Effector CD8-positive, alpha-beta T cell (primary cell): ENCODE measurements at places on chromosomes 2 and 18.

- DNase-seq = no peak
These were observed 66.7 kb downstream of the MERTK start for GRCh38 chr2:111965062-111965461.

DNA sequence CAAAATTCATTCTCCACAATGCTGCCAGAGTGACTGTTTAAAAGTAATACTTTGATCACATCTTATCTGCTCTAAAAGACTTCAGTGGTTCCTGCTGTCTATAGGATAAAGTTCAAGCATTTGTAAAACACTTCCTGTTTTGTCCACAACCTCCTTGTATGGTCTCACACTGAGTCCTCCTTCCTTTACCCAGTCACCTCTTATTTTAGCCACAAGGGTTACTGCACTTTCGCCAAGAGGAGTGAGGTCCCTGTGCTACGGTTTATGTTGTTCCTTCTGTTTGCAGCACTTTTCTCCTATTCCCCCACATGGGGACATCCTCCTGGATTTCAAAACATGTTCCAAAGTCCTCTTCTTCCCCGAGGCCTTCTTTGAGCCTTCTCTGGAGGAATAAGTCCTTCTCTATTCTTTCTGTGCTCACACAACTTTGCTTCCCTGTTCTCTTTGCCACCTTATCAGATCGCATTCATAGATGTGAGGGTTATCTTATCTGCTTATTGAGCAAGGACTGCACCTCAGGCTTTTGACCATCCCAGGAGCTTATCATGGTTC, 112.2 kb upstream of the NABP1 start:
- no peak for DNase-seq

DNA sequence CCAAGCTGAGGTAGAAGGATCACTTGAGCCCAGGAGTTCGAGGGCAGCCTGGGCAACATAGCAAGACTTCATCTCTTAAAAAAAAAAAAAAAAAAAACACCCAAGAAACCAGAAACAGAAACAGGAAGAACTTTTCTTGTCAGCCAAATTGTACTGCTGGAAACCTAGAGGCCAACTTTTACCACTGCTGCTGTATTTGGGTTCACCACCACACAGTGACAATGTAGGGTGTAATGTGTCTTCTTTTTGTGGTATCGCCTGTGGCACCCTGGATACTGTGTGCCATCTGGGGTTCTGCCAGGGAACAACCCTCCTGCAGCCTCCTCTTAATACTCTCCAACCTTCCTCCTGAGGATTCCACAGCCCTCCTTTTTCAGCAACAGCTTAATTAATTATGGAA, 72.6 kb downstream of the STK39 start:
- DNase-seq = no peak

GRCh38 chr2:112725545-112726457, 5.0 kb downstream of the NT5DC4 start:
- DNase-seq = no peak

- DNase-seq = no peak
These were observed 368.7 kb upstream of the ID2 start for GRCh38 chr2:8312861-8313830.

DNA sequence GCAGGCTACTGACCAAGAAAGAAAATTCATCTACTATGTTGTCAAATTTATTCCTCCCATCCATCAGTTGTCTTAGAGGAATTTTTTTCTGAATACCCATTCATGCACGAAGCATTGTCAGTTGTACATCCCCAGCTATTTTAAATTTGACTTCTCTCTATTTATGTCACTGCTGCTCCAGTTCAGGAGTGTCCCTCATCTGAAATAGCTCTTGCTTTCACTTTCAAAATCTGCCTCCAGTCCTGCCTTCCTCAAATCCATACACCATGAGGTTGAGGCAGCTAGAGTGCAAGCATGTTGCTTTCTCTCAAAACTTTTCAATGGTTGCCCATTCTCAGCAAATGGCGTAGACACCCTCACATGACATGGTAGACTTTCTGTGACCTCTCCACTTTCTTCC, 335.4 kb upstream of the CDH2 start:
- DNase-seq = no peak

DNA sequence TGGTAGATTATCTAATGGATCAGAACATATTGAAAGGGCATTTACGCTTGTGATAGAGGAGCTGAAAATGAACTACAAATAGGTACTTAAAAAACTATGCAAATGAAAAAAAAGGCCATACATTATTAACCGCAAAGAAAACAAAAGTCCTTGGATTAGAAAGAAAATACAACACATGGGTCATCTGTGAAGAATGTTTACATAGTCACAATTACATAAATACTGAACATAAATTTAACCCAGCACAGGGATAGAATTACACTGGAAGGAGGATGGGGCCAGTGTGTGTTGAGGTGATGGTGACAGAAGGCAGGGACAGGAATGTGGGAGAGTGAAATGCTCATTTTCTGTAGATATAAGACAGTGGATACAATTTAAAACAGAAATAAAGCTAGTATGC, 6.6 kb downstream of the NTSR2 start:
- no peak for DNase-seq

GRCh38 chr2:46001741-46002506, 295.3 kb upstream of the EPAS1 start:
- no peak for DNase-seq

GRCh38 chr2:172447811-172448493, 20.6 kb downstream of the ITGA6 start:
- DNase-seq = no peak

DNA sequence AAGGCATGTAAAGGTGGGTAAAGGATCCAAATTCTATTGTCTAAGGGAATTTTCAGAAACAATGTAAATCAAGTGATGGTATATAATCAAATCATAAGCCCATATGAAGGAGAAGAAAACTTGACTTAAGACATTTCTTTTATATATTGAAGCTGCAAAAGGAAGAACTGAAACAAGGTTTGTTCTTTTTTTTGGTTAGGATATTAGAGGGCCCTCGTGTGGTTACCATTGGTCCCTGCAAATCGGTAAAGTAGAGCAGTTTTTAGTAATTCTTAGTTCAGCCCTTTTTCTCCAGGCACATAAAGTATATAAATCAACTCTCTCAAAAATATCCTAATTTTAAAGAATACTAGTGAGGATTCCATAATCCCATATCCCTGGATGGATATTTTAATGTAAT, 105.6 kb upstream of the STK17B start:
- DNase-seq = no peak

DNA sequence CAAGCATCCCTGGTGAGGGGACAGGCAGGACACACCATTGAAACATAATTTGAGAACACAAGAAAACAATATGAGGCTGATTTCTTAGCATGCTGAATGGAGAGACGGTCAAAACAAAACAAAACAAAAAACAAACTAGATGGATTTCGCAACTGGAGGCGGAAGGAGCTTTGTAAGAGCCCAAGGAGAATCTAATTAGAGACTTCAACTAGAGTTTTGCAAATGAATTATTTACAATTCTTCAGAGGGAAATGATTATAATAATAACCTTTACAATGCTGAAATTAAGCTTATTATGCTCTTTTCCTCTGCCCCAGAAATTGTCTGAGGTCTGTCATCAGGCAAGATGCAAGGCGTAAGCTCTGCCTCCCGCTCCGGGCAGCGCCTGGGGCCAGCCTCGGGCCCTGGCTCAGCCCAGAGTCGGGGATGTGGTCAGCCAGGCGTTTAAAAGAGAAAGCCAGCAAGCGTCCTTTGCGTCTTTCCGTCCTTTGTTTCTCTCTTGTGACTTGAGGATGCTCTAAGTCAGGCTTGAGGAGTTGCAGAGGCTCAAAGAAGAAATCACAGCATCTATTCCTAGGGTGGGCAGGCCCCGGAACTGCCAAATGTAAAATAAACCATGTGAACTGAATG, 139.6 kb downstream of the TWIST2 start:
- no peak for DNase-seq

- no peak for DNase-seq
These were observed 162.7 kb downstream of the EIPR1 start for GRCh38 chr2:3214806-3215404.

DNA sequence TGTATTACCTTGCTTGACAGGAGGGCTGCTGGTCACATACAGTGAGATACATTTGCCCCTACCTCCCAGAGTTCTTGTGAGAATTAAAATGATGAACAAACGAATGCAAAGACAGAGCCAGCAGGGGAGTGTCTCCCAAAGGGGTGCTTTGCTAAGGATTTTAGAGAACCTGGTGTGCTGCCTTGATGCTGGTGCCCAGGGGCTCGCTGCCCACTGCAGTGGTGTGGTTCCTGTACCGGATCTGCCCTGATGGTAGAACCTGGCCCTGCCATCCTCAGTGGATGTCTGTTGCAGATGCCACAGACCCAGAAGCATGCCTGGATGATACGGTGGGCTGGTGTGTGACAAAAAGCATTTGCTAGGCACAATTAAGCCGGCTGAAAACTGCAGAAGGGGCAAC, 414.8 kb upstream of the HS6ST1 start:
- no peak for DNase-seq

- no peak for DNase-seq
These were observed 49.7 kb upstream of the TFCP2L1 start for GRCh38 chr2:121334581-121335293.

GRCh38 chr2:242011991-242012764, 142.6 kb downstream of the RTP5 start:
- DNase-seq = no peak

DNA sequence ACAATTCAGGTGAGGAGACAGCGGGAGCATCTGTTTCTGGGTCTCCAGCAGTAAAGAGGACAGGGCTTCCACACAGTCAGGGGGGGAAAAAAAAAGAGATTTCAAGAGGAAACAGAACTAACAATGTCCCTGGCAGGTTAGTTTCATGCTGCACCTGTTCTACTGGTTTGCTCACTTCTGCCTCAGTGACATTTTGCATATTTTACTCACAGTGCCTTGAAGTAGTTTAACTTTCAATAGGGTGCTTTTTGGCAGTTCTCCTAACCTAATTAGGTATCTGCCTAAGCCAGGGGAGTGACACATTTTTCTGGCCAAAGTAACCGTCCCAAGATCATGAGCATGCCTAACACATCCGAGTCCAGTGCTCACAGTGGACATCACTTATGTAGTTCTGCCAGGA, 109.0 kb upstream of the ALK start:
- DNase-seq = no peak

- DNase-seq = no peak
These were observed 49.8 kb downstream of the CAB39 start for GRCh38 chr2:230762317-230762896.

DNA sequence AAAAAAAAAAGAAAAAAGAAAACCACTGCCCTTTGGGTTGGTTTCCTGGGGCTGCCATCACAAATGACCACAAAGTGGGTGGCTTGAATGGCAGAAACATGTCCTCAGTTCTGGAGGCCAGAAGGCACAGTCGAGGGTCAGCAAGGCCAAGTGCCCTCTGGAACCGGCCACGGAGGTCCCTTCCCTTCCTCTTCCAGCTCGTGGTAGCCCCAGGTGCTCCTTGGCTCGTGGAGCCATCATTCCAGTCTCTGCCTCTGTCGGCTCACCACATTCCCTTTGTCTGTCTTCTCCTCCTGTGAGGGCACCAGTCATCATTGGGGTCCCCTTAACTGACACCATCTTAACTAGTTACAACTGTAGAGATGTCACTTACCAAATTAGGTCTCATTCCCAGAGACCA, 8.5 kb upstream of the NFATC1 start:
- no peak for DNase-seq

DNA sequence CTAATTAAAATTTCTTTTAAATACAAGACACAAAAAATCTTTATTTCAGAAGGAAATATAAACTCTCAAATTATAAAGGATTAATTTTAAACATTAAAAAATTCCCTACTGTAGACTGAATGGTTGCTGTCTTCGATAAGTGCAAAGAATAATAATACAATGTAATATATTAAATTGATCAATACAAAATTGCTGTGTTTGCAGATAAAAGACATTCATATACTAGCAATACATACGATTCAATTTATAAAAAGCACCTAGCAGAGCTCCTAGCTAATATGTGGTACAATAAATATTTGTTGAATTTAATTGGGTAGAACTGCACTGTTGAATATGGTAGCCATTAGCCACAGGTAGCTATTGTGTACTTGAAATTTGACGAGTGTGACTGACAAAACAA, 6.6 kb downstream of the ZSWIM2 start:
- DNase-seq = no peak

DNA sequence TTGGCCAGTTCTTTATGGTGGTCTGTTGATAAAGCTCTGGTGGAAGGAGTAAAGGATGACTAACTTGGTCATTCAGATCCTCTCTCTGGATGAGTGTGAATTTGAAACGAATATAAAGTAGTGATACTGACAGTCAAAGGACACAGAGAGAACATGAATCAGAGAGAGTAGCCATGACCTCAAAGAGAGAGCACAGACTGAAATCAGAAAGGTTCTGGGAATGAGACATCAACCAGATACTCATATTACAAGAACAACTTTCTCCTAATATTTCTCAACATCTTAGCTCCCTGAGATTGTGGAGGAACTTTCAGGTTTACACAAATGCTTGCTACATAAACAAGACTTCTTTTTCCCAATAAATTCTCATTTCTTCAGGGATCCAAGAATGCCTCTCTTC, 849.1 kb upstream of the CHAC2 start:
- no peak for DNase-seq
